ENCODE measurements at places on chromosomes 3 and 15.

GRCh38 chr3:103169289-103169688, 734.5 kb downstream of the ZPLD1 start:
- no peak for DNase-seq

- DNase-seq, result no peak
Measured at GRCh38 chr15:59170295-59171066, 36.2 kb upstream of the LDHAL6B start.

DNA sequence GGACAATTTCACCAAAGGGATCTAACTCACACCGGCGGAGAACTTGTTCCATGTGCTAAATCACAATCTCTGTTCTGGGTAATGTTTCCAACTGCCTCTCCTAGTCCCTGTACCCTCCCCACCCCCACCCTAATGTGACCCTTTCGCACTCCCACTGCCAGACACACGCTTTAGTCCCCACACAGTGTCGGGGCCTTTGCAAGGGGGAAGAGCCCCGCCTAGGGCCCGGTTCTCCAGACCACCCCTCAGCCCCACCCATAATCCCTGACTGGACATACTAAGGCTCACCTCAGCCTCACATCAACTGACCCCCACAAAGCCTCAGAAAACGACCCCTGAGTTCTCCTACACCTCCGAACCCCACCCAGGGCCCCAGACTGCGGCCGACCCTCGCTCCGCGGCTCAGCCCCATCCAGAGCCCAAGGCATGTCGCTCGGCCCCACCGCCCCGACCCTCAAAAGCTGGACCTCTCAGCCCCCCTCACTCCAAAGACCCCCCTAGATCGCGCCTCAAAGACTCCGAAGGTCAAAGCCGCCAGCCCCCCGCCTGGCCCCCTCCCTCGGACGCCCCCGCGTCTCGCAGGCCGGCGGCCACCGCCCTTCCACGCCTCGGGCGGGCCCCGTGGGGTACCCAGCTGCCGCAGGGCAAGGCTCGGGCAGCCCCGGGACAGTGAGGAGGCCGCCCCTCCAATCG, 72.0 kb upstream of the MAP4 start:
- DNase-seq, result no peak

DNA sequence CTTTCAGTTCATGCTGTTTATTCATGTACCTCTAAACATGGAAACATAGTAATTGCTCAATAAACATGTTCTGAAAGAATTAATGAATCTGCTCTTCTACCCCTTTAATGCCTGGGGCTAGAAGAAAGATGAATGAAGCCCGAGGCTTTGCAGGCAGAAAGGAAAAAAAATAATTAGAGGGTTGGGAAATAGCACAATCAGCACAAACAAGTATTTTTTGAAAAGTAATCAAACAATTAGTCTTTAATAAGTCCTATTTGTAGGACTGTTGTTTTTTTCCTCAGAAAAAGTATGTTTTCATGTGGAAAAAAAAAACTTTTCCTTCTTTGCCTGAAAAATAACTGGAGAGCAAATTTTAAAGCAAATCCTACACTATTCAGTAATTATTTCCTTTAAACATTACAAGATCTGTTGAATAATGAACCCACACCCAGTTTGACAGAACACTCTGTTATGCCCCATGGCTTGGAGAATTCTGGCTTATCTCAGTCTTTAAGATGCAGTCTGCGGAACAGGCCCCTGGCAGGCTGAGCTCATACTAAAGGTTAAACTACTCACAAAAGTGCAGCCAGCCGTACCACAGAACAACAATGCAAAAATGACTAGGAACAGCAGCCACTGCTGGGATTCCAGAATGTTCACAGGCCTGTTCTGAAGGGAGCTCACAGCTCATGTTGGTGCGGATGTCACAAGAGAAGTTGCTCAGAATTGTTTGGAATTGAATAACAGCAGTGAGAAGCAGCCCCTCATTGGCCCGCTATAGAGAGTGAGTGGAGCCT, 79.2 kb downstream of the ABI3BP start:
- DNase-seq, result no peak

- no peak for DNase-seq
Measured at GRCh38 chr3:176579711-176580185, 617.5 kb downstream of the TBL1XR1 start.

GRCh38 chr15:94255540-94255939, 24.2 kb downstream of the MCTP2 start:
- DNase-seq, result no peak

DNA sequence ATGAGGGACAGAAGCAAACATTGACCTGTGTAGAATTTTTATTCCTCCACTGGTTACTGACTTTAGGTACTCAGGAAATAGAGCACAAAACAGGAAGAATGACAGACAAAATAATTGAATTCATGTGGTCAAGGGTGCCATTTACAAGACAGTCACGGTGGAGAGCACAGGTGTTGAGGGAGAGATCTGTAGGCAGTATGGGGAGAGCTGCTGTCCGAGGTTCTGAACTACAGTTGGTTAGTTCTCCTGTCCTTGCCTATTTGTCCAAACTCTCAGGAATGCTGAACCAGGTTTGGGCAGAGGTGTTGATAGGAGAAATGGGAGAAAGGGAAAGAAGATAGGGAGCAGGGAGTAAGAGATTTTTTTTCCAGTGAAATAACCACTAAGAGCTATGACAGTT, 178.5 kb upstream of the ZBTB20 start:
- DNase-seq, result no peak

GRCh38 chr3:37703626-37704025, 158.1 kb upstream of the CTDSPL start:
- DNase-seq, result no peak

- DNase-seq, result no peak
Measured at GRCh38 chr3:196159952-196160804, 51.0 kb downstream of the ZDHHC19 start.

- no peak for DNase-seq
Measured at GRCh38 chr3:172811099-172811498, 60.6 kb downstream of the ECT2 start.

DNA sequence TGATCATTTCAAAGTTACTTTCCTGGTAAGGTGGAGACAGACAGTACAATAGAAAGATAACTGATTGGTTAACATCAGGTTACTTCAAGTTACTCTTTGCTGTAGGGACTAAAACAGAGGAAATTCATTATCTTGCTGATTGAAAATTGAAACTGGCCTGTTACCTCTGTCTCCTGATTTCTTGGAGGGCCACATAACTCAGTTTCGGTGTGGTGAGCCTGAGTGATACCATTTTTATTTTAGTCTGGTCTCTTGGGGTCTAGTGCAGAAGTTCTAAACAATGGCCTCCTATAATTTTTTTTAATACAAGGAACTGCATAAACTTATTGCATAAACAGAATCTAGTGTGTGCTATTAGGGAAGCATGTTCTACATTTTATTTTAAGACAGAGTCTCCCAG, 1.2 kb upstream of the ICE2 start:
- no peak for DNase-seq

GRCh38 chr3:62923066-62923465, 47.9 kb upstream of the CADPS start:
- DNase-seq, result no peak

DNA sequence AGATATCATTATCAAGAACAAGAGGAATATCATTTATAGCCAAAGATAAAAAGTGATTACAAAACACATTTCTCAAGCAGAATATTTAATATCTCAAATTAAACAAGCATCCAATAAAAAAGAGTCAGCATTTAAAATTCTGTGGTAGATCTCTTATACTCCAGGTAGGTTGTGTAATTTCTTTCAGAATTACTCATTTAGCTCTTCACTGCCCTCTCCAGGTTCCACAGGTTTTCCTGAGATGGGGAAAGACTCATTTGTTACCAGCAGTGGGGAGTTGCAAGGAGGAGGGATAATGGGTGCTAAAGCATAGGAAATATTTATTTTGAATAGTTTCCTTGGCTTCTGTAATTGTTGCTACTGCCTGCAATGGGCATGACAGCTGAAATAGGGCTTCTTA, 83.1 kb upstream of the RASGRP1 start:
- DNase-seq, result no peak

- no peak for DNase-seq
Measured at GRCh38 chr3:127717357-127718244, 44.8 kb downstream of the ABTB1 start.

DNA sequence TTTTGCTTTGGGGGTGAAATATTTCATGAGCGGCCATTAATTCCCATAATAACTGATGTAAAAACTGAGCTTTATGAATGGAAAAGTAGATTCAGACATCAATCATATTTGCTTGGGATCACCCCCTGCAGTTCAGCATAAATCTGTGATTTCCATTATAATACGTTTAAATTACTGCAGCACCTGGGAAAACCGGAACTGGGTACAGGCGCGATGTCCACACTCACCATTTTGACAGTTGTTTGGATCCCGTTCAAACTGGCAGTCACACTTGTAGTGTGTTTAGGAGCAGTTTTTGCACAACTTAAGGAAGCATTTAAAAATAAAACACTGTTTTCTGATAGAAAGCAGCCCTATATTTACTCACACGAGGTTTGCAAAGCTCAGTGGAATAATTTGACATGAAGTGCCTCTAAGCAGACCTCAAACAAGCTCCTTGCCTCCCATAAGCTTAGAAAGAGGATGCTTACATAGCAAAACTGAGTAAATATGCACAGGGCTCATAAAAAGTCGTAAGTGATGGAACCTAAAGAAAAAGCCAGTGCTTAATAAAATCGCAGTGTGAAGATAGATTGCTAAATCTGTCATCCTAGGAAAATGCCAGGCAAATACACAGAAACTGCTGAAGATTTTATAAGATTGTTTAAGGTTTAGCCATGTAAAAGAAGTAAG, 377.6 kb downstream of the PTPRG start:
- DNase-seq, result no peak

- no peak for DNase-seq
Measured at GRCh38 chr3:41682996-41683395, 278.9 kb downstream of the ULK4 start.

- DNase-seq, result no peak
Measured at GRCh38 chr3:83233715-83234114, 1472.3 kb upstream of the GBE1 start.

DNA sequence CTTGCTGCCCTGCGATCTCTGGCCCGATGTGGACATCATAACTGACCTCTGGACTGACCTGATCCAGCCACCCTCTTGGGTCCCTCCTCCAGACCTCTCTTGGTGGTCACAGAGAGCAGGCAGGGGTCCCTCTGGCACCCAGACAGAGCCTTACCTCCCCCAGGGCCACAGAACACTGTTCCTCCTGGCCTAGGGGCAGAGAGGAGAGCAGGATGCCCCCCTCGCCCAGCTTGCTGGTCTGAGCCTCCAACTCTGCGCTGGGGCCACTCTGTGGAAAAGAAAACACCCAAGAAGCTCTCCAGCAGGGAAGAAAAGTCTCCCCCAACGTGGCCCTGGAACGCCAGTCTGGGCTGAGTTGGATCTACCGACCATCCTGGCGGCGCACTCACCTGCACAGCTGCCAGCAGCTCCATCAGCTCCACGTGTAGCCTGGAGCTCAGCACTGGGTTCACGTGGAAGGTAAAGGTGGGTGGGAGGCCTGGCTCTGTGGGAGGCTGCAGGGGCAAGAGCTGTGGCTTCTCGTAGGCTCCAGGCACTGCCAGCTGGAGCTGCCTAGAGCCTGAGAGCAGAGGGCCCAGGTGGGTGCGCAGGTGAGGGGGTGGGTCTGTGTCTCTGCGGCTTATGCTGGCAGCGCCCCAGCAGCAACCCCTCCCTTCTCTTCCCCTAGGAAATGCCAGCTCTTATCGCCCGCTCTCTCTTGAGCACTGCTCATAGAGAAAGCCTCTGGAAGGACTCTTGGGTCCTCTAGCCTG, 6.0 kb downstream of the PLA2G4F start:
- no peak for DNase-seq

GRCh38 chr3:24937228-24937627, 442.6 kb upstream of the THRB start:
- no peak for DNase-seq

- no peak for DNase-seq
Measured at GRCh38 chr3:138547342-138547975, 46.6 kb downstream of the CEP70 start.

GRCh38 chr3:171850960-171851659, 8.0 kb downstream of the TMEM212 start:
- no peak for DNase-seq

DNA sequence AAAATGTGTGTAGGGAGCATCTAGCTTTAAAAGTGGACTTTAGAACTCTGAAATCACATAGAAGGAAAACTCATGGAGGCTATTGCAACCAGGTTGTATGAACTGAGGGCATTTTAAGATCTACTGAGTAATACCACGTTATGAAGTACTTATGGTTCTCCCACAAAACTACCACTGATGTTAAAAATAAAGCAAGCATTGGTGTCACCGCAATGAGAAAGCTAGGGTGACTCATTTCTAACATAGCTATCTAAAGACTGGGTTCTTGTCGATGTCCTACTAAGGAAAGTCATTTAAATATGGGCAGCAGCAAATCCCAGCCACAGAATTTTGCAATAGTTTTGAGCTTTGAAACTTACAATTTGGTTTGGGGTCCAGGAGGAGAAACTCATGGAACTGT, 584.8 kb downstream of the DIPK2A start:
- no peak for DNase-seq

GRCh38 chr3:36364260-36364659, 16.0 kb upstream of the STAC start:
- no peak for DNase-seq

DNA sequence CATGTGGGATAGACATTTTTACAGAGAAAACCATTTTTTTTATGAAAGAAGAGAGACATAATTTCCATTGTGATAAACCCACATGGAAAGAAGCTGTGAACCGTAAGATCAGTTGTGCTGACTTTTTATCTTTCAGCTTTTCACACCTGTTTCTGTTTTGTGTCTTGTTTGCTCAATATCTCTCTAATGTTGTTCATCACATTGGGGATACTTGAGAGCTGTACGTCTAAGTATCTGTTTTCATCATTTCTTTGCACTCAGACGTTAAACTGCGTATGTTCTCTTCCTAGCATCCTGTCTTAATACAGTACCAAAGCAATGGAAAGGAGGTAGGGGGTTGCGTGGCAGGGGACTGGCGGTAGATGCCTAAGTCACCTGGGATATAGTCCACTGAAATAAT, 449.0 kb downstream of the NAALADL2 start:
- no peak for DNase-seq

DNA sequence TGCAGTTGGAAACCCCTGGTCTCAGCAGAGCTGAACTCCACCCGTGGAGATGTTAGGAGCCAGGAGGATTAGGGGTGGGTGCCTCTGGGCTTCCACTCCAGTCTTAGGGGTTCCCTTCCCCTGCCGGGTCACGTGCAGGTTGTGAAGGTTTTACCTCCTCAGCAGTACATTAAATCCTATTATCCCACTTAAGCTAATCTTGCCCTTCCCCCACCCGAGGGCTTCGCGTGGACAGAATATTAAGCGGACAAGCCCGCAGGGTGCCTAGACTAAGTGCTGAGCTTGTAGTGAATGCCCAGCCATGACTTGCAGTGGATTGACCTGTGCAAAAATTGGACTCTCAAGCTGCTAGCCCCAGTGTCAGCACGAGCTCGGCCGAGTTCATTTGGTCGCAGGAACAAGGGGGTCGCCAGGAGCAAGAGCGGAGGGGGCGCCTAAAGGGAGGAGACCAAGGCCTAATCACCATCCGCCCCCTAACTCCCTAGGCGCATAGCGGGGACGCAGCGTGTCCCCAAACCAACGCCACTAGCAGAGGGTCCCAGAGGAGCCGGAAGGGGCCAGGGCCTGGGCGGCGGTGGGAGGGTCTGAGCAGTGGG, 498 bp upstream of the SEMA4B start:
- DNase-seq, result no peak

GRCh38 chr3:99356696-99357095, 281.7 kb upstream of the COL8A1 start:
- no peak for DNase-seq

Data from activated CD4-positive, alpha-beta T cell treated with anti-CD3 and anti-CD28 coated beads for 24 hours (primary cell).